Naive thymus-derived CD8-positive, alpha-beta T cell (primary cell): ENCODE measurements at places on chromosomes 2 and 18.

GRCh38 chr18:56152551-56153310 lies 485.7 kb downstream of the TXNL1 start:
- no peak for DNase-seq

DNA sequence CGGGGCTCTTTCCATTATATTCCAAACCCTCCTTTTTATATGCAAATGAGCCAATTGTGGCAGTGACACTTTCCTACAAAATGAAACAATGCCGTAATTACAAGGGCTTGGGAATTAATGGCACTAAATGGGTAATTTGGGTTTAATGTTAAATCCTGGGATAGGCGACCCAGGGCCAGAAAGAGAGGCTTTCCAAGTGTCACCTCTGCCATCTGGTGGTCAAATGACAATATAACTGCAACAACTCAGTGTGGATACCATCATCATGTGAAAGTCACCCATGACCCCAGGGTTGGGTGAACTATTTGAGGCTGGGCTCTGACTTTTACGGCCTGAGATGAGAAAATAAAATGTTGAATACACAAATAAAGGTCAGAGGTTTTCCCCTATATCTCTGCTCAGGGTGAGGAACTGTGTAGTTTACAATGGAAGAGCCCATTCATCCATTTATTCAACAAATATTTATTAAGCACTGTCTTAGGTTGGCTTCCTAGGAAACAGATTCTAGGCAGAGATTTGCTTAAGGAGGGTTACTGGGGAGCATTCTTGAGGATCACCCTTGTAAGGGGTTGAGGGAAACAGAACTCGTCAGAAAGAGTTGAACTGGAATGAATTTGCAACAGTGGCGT lies 13.6 kb upstream of the THADA start:
- DNase-seq = no peak

DNA sequence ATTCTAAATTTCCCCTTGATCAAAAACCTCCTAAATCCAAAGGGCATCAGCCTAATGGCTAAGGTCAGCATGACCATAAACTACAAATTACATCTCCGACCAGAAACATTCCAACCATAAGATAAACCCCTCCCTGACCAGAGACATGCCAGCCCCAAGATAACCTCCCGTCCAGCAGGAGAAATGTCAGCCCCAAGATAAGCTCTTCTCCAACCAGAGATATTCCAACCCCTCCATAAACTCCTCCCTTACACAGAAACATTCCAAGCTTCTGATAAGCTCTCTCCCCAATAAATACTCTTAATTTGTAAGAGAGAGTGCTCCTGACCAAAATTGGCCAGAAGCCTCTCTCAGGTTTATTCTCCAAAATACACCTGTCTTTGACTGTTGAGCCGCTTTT lies 274.0 kb downstream of the RNF152 start:
- DNase-seq = no peak

DNA sequence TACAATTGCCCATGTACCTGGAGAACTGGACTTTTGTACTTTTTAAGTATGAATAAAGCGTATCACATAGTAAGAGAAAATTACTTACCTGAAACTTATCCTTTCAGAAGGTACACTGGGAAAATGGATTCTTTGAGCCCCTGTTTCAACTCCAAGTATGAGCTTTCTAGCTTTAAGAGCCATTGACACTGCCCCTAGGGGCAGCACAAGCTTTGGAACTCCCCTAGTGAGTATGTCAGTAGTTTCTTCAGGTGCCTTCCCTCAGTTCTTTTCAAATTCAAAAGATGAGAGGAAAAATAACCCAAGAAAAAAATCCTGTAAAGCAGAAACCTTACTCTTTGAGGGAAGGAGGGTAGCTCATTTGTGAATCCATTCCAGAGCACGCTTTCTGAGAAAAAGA lies 124.1 kb downstream of the MEMO1 start:
- DNase-seq = no peak

DNA sequence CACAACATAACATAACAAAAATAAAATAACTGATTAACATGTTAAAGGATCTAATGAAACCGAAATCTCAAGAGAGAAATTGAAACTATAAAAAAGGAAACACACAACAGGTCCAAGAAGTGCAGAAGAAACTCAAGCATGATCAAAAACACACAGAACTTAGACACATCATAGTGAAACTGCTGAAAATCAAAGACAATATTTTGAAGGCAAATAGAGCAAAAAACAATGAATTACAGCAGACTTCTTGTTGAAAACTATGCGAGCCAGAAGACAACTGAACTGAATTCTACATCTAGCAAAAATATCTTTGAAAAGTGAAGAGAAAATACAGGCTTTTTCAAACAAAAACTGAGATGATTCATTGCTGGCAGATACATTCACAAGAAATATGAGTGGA lies 61.3 kb downstream of the UGP2 start:
- DNase-seq = no peak

- DNase-seq = no peak
These were observed 59.2 kb downstream of the TTC39C start for GRCh38 chr18:24073791-24074190.

GRCh38 chr2:194883711-194884110 lies 773.3 kb upstream of the SLC39A10 start:
- no peak for DNase-seq

DNA sequence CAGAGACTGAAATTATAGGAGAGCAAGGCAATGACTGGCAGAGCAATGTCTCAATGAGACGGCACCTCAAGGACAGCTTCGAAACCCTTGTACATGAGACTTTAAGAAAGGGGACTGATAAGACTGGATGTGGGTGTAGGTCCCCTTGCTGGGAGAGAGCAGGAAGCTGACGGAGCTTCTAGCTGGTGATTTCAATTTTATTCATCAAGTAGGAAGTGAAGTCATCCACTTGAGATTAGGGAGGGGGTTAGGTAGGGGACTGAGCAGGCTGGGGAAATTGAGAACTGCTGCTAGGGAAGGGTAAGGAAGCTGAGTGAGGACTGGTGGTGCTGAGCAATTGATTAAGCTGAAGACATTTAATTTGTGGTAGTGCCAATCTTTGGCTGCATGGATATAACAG lies 99.5 kb upstream of the ITGB6 start:
- DNase-seq = no peak

- peak; percentile 46 for DNase-seq
These were observed 2.9 kb upstream of the ATOH8 start for GRCh38 chr2:85750587-85751575.

- DNase-seq = no peak
These were observed 30.7 kb downstream of the PTRHD1 start for GRCh38 chr2:24762518-24762917.

GRCh38 chr2:219285373-219285735 lies 6.2 kb downstream of the DNAJB2 start:
- no peak for DNase-seq

DNA sequence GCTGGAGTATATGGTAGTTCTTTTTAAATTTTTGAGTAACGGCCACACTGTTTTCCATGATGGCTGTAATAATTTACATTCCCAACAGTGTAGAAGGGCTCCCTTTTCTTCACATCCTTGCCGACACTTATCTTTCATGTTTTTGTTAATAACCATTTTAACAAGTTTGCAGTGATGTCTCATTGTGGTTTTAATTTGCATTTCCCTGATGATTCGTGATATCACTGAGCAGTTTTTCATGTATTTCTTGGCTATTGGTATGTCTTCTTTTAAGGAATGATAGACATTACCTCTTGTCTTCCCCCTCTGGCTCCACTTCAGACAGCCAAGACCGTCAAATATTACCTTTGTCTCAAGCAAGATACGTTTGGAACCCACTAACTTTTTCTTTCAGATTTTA lies 371.1 kb upstream of the NRP2 start:
- DNase-seq = no peak

DNA sequence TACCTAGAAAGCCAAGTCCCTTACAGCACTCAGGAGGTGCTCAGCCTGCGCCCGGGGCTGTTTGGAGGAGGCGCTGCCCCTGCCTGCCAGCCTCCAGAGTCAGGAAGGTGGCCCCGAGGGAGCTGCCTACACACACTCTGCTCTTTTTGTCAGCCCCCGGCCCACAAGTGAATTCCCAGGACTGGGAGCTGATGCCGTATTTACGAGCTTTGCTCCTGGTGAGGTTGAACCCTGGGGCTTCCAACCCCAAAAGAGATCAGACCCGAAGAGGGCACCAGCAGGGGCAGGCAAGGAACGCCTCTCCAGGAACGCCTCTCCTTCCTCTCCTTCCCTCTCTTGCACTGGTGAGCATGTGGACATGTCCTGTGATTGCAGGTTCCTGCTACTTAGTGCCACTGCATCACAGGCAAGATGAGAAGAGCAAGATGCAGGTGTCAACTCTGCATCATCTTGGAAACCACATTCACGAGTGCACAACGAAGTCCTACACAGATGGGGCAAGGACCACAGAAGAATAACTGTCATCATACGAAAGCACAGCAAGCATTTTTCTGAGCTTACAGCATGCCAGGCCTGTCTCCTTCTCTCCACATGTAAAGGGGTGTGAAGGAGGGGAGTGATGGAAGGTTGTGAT lies 126.7 kb downstream of the NDUFA10 start:
- DNase-seq = no peak

GRCh38 chr2:2762913-2763312 lies 431.8 kb upstream of the MYT1L start:
- DNase-seq = no peak

DNA sequence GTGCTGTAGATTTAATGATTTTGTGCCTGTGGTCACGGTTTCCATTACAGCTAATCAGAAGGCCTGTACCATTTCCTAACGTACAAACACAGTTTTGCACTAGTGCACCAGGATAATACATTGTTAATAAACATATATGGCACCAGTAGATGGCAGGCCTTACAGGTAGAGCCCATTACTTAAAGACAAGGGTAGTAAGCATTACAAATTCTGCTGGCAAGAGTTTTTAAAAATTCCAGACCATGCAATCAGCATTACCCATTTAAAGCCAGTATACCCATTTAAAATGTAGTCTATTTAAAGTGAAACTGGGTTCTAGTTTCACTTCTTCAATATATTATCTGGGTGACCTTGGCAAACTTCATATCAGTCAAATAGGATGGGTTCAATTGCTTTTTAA lies 224.2 kb downstream of the NUP35 start:
- DNase-seq = no peak

DNA sequence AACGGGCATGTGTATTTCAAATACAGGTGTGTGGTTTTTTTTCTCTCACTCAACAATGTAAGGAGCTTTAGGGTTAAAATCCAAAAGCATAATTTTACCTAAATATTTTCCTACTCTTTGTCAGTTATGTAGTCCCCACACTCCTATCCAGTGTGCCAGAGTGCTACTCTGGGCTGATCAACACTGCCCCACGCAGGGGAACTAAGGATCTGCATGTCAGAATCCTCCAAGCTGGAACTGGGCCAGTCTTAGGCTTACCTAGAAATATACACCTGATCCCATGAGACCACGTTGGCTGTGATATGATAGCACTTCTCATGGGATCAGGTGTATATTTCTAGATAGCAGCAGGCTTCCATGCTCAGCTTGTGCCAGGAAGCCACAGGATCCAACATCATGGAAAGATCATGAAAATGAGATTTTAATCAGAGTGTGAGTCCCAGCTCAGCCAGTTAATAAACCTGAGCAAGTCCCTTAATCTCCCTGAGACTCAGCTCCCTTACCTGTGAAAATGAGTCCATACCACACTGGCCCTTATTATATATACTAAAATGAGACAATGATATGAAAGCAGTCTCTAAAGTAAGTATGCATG lies 29.7 kb downstream of the CCDC141 start:
- DNase-seq = no peak

- no peak for DNase-seq
These were observed 53.0 kb downstream of the LYPD6 start for GRCh38 chr2:149383340-149383739.

- DNase-seq = no peak
These were observed 53.0 kb upstream of the ROCK1 start for GRCh38 chr18:21164548-21165095.

GRCh38 chr2:38123911-38124310 lies 48.0 kb upstream of the CYP1B1 start:
- DNase-seq = no peak

DNA sequence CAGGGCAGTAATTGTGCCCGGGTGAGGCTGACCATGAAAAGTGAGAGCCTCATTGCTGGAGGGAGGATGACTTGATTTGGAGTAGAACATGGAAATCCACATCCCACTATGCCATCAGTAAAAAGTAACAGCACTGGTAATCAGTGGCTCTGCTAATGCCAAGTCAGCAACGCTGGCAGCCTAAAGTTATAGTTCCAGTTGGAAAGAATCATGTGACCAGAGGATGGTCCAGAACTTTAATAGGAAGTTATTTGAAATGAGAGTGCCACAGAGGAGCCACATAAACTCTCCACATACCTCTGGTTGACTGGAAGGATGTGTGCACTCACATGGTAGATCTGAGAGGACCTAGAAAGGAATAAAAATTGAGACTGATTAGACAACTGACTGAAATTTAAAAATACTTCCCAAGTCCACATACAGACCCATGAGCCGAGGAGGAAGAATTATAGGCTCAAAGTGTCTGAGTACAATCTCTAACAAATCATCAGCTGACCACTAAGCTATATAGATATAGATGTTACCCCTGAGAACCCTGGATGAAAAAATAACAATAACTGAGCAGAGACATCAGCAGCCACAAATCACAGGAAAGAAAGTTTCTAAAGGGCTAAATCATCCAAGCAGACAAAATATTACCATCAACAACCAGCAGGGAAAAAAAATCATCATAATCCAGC lies 346.8 kb downstream of the STK39 start:
- DNase-seq = no peak

- no peak for DNase-seq
These were observed 106.5 kb downstream of the CDH19 start for GRCh38 chr18:66497351-66497750.

DNA sequence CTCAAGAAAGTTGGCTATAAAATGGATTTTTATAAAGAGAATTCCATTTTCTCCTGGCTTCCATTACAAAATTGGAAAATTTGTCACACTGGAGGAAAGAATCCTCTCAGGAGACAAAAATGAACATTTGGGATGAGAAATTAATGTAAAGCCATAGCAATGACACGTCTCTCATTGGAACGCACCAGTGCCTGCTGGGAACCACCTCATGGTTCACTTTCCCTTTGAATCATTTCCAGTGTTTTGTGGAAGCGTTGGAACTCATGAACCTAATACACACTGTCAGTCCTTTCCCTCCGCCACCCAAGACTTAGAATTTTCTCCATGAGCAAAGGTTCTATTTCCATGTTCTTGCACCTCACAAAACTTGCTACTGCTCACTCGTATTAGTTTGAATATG lies 21.0 kb upstream of the NRP2 start:
- no peak for DNase-seq

- no peak for DNase-seq
These were observed 297.1 kb downstream of the AFF3 start for GRCh38 chr2:99845296-99845695.

DNA sequence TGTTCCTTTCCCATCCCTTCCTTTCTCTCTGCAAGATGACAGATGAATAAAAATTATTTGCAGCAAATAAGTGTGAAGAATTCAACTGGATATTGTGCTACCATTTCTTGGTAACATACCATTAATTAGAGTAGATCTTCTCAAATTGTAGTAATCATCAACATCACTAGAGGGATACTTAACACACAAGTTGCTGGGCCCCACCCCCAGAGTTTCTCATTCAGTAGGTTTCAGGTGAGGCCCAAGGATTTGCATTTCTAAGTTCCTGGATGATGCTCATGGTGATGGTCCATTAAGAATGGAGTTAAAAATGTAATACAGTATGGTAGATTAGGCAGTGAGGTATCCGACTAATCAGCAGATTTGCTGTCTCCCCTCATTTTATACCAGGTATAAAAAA lies 594.0 kb downstream of the ERBB4 start:
- DNase-seq = no peak

GRCh38 chr18:79624356-79625170 lies 55.0 kb upstream of the CTDP1 start:
- DNase-seq = no peak
